Hippocampal formation (tissue), 2 donors: ENCODE measurements at places on chromosomes 2 and 18.

GRCh38 chr18:31685097-31686082, 1.0 kb upstream of the B4GALT6 start:
- peak; percentile 46 for DNase-seq

DNA sequence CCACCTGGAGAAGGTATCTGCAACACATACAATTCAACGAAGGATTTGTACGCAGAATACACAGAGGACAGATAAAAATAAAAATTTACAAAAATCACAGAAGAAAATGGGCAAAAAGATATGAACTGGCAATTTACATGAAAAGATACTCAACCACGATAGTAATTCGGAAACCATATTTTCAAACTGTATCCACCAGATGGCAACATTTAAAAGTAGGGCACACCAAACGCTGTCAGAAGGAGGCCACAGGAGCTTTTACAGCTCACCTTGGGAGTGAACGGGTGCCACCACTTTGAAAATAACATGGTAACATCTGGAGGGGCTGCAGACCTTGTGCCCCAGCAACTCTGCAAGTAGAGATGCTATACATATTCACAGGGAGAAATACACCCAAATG, 9.8 kb downstream of the KIF1A start:
- no peak for DNase-seq

DNA sequence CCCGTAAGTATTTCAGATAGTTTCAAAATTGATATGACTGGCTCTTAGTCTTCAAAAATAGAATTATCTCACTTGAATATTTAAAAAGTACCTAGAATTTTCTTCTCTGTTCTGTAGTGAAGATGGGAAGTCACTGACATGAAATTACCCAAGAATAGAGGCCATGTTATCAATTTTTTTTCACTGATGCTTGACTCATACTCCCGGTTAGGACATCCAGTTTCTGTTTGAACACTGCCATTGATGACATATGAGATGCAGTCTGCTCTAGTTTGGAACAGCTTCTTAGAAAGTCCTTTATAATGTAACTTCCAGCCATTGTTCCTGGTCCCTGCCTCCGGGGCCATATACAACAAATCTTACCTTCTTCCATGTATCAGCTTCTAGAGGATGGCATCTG, 26.0 kb downstream of the MAP3K20 start:
- DNase-seq, result no peak

- no peak for DNase-seq
Observed at GRCh38 chr18:28189400-28190239, 12.7 kb upstream of the CDH2 start.

DNA sequence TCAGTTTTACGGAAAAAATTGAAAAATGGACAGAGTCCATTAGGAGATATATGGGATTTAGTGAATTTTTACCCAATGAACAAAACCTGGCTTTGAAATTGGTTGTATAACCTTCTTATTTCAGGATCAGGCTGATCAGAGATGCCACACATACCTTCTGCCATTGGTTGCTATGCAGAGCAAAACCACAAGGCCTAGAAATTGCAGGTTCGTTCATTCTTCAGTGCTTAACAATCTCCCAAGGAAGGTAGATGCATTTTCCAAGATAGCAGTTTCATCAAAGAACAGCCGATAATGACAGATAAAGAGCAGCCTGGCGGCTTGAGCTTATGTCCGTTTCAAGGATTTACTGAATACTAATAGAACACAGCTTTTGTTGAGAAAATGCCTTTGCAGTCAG, 868.8 kb downstream of the EPHA4 start:
- DNase-seq, result no peak

DNA sequence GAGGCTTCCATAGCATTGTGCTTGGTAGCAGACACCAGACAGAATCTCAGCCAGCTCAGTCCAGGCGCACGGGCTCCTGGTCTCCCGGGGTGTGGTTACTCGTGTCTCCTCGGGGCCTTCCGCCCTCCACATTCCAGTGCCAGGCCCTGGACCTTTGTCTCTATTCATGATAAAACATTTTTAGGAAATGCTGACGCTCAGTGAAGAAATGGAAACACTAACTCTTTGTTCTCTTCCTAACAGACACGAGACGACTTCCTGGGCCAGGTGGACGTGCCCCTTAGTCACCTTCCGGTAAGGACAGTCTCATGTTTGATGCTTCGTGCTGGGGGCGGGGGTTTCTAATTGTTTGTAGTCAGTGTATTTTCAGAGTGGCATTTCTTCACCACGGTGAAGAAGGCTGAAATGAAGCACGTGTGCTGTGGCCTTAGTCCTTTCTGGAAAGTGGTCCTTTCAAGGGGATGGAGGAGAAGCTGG, 271.8 kb downstream of the NEDD4L start:
- DNase-seq, result no peak

GRCh38 chr2:237253046-237253702, 160.8 kb downstream of the COL6A3 start:
- DNase-seq, result no peak

DNA sequence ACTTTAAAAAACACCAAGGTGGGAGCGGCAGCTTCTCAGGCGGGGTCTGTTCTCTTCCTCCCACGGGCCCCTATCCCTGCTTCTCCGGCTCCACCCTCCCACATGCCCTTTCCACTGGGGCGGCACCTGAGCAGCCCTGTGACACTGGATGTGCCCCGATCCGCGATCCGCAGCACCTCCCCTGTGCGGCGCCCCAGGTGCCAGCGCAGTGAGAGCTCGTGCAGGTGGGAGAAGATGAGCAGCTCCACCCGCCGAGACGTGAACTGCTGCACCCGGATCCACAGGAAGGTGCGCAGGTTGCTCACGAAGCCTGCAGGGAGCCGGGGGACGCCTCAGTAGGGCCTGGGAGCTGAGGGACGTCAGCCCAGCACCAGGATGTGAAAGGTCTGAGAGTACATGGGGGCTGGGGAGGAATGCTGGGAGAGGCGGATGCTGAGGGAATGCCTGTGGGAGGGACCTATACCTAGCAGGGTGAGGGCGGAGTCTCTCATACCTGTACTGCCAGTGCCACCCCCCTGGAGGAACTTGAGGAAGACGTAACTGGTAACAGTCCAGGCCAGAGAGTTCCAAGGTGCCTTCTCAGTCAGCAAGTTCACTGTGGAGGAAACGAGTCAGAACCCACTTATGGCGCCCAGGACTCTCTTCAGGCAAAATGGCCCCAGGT, 2.8 kb downstream of the ABCB6 start:
- DNase-seq, result no peak

- DNase-seq, result no peak
Observed at GRCh38 chr2:128986867-128987268, 668.2 kb upstream of the HS6ST1 start.

DNA sequence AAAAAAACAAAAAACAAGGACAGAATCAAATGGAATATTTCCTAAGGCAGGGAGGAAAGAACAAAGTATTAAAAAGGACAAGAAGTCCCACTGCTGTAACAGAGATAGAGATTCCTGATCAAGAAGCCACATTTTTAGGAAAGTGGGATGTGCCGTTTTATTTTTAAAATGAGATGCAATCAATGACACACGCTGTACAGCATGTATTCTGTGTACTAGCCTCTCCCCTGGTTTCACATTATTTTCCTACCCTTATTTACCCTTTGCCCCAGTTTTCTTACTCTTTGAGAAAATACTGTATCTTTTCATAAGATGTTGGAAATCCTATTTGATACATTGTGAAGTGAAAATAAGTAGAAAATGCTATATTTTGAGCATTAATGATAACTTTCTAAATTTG, 45.8 kb downstream of the E2F6 start:
- no peak for DNase-seq

- DNase-seq, result no peak
Observed at GRCh38 chr2:18067588-18068384, 189.3 kb downstream of the KCNS3 start.

DNA sequence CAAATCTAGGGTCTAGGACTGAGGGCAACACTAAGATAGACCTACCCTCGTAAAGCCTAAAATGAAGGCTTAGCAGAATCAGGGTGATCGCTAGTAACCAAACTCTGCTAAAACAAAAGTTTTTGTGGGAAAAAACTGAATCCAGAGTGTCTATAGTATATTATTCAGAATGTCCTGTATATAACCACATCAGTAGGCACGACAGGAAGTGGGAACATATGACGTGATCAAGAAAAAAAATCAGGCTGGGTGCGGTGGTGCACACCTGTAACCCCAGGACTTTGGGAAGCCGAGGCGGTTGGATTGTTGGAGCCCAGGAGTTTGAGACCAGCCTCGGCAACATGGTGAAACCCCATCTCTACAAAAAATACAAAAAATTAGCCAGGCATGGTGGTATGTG, 106.1 kb downstream of the UGGT1 start:
- no peak for DNase-seq

GRCh38 chr2:128686881-128687555, 368.4 kb upstream of the HS6ST1 start:
- DNase-seq, result no peak

- DNase-seq, result no peak
Observed at GRCh38 chr2:230129343-230129742, 60.6 kb upstream of the SLC16A14 start.

- DNase-seq, result no peak
Observed at GRCh38 chr2:65129286-65129825, 550 bp downstream of the RAB1A start.

GRCh38 chr2:239762655-239763269, 262.4 kb downstream of the NDUFA10 start:
- DNase-seq, result no peak
